Aorta (tissue), 5 donors: ENCODE measurements at places on chromosomes 11 and 22. TPM values are rescaled to one million over a fixed set of nuclear protein-coding genes. Genes with fewer than 3 reads are reported as not detected.

GRCh38 chr11:13141731-13142709, 132.9 kb downstream of the RASSF10 start:
- no peaks in the 10 kb centered on the region for H3K4me1 ChIP-seq
- no peaks in the 10 kb centered on the region for H3K27me3 ChIP-seq
- H3K36me3 ChIP-seq: no peaks in the 10 kb centered on the region
- no peak overlapping the region for H3K4me3 ChIP-seq
- no peak overlapping the region for H3K27ac ChIP-seq
- no peak for DNase-seq

GRCh38 chr11:782264-783174, 5.2 kb upstream of the GATD1 start:
- no peak overlapping the region for H3K4me3 ChIP-seq
- no peaks in the 10 kb centered on the region for H3K36me3 ChIP-seq
- H3K4me1 ChIP-seq: no peaks in the 10 kb centered on the region
- DNase-seq: no peak
- H3K27me3 ChIP-seq: no peaks in the 10 kb centered on the region

GRCh38 chr11:100575860-100576717, 111.0 kb upstream of the ARHGAP42 start:
- no peaks in the 10 kb centered on the region for H3K4me1 ChIP-seq
- no peak for DNase-seq
- no peaks in the 10 kb centered on the region for H3K27me3 ChIP-seq
- H3K4me3 ChIP-seq: no peak overlapping the region
- no peaks in the 10 kb centered on the region for H3K36me3 ChIP-seq

GRCh38 chr11:36089920-36090319, 146.1 kb downstream of the LDLRAD3 start:
- H3K27me3 ChIP-seq: no peaks in the 10 kb centered on the region
- no peaks in the 10 kb centered on the region for H3K36me3 ChIP-seq
- no peak overlapping the region for H3K4me3 ChIP-seq
- no peak for DNase-seq

DNA sequence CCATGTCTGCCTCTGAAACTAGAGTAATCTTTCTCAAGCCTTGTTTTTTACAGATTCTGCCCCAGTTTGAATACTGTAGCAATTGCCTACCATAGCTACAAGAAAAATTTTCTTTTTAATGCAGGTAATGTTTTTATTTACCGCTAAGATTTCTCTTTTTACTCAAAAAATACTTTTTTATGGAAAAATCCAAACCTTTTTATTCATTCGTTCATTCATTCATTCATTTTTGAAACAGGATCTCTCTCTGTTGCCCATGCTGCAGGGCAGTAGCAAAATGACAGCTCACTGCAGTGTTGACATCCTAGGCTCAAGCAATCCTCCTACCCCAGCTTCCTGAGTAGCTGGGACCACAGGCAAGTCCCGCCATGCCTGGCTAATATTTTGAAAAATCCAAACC, 2.7 kb upstream of the CPT1A start:
- H3K27ac ChIP-seq: no peak overlapping the region
- DNase-seq: no peak
- H3K36me3 ChIP-seq: no peaks in the 10 kb centered on the region
- no peaks in the 10 kb centered on the region for H3K4me1 ChIP-seq

Gene APOBEC3H
- not detected for polyA plus RNA-seq
